ENCODE measurements at places on chromosomes 6 and 20.

DNA sequence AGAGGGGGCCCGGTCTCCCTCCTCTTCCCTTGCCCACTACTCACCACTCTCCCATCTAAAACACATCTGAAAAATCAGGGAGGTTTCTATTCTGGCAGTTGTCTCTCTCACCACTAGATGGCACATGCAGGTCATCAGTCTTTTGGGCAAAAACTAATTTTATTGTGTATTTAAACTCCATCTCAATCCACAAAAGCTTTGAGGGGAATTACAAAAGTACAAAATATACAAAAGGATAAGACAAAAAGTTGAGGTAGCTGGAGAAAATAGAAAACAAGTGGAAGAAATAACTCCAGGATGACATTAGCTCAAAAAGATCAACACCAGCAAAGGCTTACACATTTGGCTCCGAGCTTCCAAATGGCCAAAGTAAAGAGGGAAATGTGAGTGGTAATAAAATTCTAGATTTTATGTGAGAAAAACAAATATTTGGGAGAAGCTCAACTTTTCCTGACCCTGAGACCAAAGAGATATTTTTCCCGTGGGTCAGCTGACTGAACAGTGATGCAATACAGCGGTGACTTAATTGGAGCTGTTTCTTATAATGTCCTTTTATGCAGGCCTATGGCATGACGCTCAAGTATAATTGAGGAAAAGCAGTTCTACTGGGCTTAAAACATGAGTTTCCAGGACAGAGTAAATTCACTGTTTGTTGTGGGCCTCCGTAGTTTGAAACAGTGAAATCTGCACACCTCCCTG is 79.8 kb upstream of the CHD6 start:
- peak; percentile 45 for DNase-seq

DNA sequence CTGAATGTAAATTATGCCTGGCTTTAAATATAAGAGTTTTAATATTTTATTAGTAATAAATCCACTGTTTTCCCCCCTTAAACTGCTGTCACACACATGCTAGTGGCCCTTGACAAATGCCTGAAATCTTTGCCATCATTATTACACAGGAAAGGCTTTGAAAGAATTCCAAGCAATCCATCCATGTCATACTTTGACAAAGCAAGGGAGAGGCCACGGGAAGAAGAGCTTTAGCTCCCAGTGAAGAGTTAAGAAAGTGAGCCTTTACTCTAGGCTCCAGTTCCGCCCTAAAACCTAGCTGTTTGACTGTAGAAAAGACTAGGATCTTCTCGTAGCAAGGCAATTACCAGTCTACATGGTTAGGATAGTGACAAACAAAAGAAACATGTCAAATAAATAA is 147.9 kb downstream of the GMDS start:
- no peak for DNase-seq

DNA sequence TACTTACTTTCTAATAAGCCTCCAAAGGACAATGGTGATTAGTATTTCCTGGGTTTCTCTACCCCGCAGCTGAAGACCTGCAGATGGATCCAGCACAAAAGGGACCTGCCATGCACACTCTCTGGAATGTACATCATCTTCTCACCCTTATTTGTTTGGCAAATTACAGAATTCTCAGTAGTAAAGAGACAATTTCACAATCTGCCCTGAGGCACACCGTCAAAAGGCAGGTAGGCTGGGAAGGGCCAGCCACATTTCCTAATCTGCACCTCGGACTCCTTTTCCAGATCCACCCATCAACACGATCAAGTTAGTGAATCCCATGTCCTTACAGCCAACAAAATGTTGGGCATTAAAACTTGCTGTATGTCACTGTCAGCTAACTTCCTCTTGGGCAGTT is 4.9 kb downstream of the OVOL2 start:
- no peak for DNase-seq

DNA sequence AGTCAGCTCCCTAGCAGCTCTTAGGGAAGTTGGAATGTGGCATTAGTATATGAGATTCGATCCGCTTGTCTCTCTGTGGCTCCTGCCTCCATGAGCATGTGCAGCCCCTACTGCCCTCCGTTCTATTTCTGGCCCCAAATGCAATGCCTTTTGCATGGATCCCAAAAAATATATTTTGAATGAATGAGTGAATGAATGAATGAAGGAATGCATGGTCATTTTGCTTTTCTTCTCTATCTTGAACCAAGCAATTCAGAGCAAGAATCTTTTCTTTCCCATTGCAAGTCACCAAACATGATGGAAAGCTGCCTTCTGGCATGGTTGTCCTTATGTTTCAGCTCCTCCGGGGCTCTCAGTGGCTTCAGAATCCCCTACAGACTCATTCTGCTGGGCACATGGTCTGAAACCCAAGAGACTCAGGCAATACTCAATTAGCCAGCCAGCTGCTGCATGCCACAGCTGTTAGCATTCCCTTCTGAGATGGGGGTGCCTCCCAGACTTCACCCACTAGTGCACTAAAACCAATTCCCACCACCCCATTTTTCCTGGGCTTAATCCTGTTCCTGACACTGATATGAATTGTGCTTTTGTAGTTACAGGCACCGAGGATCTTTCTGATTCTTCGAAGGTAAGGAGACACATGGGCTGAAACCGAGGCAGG is 2.6 kb upstream of the IYD start:
- DNase-seq: no peak

GRCh38 chr20:33569802-33570391 is 80.0 kb downstream of the CBFA2T2 start:
- DNase-seq: no peak

- no peak for DNase-seq
Observed at GRCh38 chr20:46047821-46048220, 18.8 kb downstream of the SLC12A5 start.

GRCh38 chr20:38633577-38634093 is 32.0 kb downstream of the ARHGAP40 start:
- DNase-seq: peak; percentile 61

DNA sequence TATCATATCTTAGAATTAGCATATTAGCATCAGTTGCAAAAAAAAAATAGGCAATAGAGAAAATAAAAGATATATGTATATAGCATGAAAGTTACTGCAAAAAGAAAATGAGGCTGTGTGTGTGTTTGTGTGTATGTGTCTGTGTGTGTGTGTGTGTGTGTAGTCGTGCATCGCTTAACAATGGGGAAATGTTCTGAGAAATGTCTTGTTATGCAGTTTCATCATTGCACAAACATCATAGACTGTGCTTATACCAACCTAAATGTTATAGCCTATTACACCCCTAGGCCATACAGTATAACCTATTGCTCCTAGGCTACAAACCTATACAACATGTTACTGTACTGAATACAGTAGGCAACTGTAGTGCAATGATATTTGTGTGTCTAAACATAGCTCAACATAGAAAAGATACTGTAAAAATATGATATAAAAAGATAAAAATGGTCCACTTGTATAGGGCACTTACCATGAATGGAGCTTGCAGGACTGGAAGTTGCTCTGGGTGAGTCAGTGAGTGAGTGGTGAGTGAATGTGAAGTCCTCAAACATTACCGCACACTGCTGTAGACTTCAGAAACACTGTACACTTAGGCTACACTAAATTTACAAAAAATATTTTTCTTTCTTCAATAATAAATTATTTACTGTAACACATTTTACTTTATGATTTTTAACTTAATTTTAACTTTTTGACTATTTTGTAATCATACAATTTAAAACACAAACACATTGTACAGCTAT is 805.1 kb downstream of the KIF16B start:
- DNase-seq: no peak

DNA sequence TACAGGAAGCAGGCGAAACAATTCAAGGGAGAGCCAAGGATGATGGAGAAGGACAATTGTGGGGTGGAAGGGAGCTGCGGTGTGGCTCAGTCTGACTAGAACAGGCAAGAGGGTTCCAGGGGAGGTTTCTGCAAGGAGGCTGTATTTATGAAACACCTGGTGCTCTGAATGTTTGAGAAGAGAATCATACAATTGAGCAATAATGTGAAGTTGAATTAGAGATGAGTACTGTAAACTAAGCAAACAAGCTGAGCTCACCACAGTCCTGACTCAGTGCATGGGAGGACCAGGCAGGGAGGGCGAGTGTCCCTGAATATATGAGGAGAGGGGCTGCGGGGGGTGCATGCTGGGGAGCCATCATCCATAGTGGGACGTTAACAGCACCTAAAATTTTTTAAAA is 279.7 kb downstream of the KIF16B start:
- DNase-seq: no peak

DNA sequence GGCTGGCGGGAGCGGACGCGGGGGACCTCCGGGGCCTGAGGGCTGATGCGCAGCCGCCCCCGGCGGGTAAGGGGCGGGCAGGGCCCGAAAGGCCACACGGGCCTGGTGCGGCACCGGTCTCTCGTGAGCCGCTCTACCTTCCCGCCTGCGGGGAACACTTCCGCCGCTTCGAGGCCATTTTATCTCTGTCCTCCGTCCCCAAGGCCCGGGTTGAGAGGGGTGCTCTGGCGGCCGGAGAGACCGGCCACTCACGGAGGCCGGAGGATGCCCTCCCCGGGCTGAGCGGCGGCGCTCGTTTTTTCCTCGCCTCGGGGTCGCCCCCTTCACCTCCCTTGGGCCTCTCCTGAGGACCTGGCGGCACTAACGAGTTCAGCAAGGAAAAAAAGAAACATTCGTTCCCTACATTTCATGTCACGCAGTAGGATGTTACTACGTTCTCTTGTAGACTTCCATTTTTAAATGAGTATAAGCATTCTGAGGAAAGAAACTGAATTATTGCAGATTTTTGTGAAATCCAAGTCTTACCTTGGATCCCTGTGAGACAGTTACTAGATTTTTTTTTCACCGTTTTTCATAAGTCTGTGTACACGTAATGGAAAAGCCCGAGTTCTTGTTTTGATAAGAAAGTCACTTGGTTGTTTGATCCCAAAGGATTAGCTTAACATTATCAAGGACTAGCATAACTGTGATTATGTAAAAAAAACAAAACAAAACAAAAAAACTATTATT is 575 bp downstream of the WTAP start:
- no peak for DNase-seq

DNA sequence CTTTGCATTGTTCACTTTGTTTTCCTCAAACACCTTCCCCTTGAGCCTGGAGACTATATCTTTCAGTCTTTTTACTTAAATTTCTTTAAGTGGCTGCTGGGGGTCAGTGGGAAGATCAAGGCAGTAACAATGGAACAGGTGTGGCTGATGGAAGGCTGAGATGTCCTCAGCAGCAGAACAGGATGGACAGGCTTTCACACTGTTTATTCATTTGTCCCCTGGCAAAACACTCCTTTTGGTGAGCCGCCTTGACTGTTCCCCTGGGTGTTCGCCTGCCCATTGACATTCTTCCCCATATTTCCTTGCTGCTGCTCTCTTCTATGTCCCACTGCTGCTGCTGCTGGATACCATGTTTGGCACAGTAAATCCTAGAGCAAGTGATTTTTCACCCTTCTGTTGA is 38.1 kb downstream of the RNF144B start:
- DNase-seq: no peak

- DNase-seq: no peak
Observed at GRCh38 chr20:46122071-46122470, 4.0 kb downstream of the CD40 start.

DNA sequence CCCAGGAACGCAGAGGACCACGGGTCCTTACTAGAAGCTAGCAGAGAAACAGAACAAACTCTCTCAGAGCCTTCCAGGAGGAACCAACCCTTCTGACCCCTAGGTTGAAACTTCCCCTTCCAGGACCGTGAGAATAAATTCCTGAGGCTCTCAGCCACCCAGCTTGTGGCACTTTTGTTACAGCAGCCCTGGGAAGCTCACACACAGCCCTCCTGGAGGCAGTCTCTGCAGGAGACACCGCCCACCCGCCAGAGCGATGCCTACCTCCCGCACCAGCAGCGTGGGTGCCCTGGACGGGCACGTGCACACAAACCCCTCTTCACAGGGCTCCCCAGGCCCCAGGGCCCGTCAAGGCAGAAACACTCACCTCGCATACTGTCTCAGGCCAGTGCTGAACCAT is 4.2 kb downstream of the RNASET2 start:
- peak; percentile 62 for DNase-seq

GRCh38 chr6:25309886-25310285 is 30.7 kb downstream of the CARMIL1 start:
- DNase-seq: no peak

DNA sequence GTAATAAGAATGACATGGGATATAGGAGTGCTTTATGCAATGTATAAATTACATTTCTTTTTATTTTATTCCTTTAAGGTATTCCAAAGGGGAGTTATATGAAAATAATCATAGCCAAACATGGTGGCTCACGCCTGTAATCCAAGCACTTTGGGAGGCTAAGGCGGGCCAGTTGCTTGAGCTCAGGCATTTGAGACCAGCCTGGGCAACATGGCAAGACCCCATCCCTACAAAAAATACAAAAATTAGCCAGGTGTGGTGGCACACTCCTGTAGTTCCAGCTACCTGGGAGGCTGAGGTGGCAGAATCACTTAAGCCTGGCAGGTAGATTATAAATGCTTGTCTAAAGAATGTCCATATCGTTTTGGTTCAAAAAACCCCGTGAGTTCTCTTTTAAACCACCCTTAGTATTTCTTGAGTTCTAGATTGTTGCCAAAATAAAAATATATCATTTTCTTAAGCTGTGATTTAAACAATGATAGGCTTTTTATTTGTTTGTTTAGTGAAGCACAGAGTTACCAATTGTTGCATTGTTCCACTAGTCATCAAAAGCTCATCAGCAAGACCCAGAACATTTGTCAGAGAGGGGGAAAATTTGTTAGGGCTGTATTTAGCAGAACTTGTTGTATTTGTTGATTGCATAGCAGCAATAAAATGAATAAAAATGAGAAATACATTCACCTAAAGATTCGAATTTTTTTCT is 146.2 kb downstream of the KHDC1L start:
- DNase-seq: no peak

GRCh38 chr6:87968435-87969278 is 79.0 kb upstream of the SPACA1 start:
- no peak for DNase-seq

GRCh38 chr20:43178080-43178479 is 11.6 kb downstream of the PTPRT start:
- DNase-seq: no peak

- DNase-seq: peak; percentile 30
Observed at GRCh38 chr6:5525209-5525608, 263.9 kb downstream of the FARS2 start.

DNA sequence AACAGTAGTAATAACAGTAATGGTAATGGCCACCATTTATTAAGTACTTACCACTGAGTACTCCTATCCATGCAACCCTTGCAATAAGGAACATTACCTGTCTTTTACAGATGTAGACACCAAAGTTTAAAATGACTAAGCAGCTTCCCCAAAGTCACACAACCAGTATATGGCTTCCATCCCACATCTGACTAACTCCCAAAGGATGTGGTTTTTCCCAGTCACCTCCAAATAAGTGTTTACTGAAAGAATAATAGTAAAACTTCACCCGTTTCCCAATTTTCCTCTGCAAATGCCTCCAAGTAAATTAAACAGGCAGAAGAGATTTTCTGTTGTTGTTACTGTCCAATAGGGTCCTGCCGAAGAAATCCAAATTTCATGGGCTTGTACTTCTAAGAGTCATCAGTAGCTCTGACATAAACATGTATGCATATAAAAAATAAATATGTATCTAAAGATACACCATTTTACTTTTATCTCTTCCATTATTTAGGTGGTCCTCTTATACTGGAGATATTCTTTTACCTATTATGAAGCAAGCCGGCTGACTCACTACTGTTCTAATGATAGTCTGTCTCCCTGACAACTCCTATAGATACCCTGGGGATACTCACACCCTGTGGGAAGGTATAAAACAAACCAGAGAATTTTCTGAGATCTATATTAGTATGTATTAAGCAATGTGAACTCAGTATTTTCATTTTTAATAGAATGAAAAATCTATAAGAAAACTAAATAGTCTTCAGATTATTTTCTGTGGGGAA is 77.9 kb upstream of the ID4 start:
- no peak for DNase-seq
